Cardiac ventricle fibroblast (primary cell): ENCODE measurements at places on chromosomes 11 and 22. TPM values are rescaled to one million over a fixed set of nuclear protein-coding genes. Genes with fewer than 3 reads are reported as not detected.

The ELF5 gene
- total RNA-seq = not detected in 2 replicates

The SOX10 gene
- total RNA-seq = not detected in 2 replicates

The ELFN2 gene
- total RNA-seq = 0.59 and 3.8 TPM in 2 replicates

The MAP6 gene
- total RNA-seq = 2.1 and 3.7 TPM in 2 replicates

The APLNR gene
- total RNA-seq = 2.1 and 3.9 TPM in 2 replicates

The TUBA8 gene
- total RNA-seq = 0.12 and 0.29 TPM in 2 replicates

The PDE2A gene
- total RNA-seq = 3.6 and 4.3 TPM in 2 replicates

The KCNK7 gene
- not detected in 2 replicates for total RNA-seq

The LTO1 gene
- total RNA-seq = 8.9 and 10.9 TPM in 2 replicates

The PLXNB2 gene
- total RNA-seq = 211 and 212 TPM in 2 replicates
